HFFc6 (cell line): ENCODE measurements at places on chromosomes 3 and 15.
A peak's percentile ranks its signal among the peaks of the same experiment; 100 is the strongest.

GRCh38 chr3:124174476-124174875, 182.6 kb upstream of the ROPN1 start:
- peaks cover 16% of the 10 kb centered on the region for H3K27me3 ChIP-seq
- no peak overlapping the region for H3K27ac ChIP-seq
- DNase-seq: no peak
- no peak overlapping the region for H3K4me3 ChIP-seq
- H3K4me1 ChIP-seq: no peaks in the 10 kb centered on the region
- H3K36me3 ChIP-seq: no peaks in the 10 kb centered on the region

- peaks cover 25% of the 10 kb centered on the region for H3K4me1 ChIP-seq
- no peak overlapping the region for H3K4me3 ChIP-seq
- no peaks in the 10 kb centered on the region; the same call in 1 of the 2 replicates for H3K27me3 ChIP-seq
- DNase-seq: no peak
- H3K36me3 ChIP-seq: peaks cover 11% of the 10 kb centered on the region
- no peak overlapping the region for H3K27ac ChIP-seq
Observed at GRCh38 chr3:195249858-195250464, 21.0 kb downstream of the XXYLT1 start.

DNA sequence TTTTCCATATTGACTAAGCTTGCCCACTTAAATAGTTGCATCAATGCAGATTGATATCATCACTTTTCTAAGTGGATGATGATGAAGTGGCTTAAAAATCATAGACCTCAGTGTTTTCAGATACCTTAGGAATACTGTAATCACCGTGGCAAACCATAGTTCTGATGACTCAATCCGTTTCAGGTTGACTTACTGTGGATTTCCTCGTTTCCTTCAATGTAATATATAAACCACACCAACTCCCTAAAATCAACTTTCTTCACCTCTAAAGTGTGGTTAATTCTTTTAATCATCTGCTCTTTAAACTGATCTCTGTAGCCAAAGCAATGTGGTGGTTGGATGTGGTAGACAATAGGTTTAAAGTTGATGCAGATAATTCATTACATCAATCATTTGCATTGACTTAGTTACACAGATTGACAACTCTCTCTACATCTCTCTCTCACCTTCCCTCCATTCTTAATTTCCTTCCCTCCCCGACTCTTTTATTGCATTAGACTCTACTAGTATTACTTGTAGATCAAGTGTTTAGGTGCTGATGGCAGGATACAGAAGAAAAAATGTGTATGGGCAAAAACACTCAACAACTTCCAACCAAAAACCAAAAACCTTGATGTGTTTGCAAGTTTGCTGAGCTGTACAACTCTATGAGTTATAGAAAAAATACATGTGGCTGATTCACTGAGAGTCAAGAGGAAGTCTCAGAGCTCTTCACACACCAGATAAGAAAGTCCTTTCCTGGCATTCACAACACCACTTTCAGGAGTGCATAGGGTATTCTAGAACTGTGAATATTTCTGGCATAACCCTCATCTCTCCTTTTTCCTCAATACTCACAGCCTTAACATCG, 243.5 kb downstream of the NFKBIZ start:
- peaks cover 68% of the 10 kb centered on the region for H3K4me1 ChIP-seq
- H3K27ac ChIP-seq: peak overlapping the region; percentile 76
- peak overlapping the region; percentile 7 for H3K4me3 ChIP-seq

GRCh38 chr3:112640276-112640929, 540 bp downstream of the CCDC80 start:
- DNase-seq: peak; percentile 92
- peaks cover 15% of the 10 kb centered on the region; the same call in 1 of the 2 replicates for H3K36me3 ChIP-seq
- H3K4me3 ChIP-seq: no peak overlapping the region
- H3K27me3 ChIP-seq: no peaks in the 10 kb centered on the region; the same call in 1 of the 2 replicates
- no peaks in the 10 kb centered on the region; the same call in 1 of the 2 replicates for H3K4me1 ChIP-seq
- H3K27ac ChIP-seq: no peak overlapping the region

DNA sequence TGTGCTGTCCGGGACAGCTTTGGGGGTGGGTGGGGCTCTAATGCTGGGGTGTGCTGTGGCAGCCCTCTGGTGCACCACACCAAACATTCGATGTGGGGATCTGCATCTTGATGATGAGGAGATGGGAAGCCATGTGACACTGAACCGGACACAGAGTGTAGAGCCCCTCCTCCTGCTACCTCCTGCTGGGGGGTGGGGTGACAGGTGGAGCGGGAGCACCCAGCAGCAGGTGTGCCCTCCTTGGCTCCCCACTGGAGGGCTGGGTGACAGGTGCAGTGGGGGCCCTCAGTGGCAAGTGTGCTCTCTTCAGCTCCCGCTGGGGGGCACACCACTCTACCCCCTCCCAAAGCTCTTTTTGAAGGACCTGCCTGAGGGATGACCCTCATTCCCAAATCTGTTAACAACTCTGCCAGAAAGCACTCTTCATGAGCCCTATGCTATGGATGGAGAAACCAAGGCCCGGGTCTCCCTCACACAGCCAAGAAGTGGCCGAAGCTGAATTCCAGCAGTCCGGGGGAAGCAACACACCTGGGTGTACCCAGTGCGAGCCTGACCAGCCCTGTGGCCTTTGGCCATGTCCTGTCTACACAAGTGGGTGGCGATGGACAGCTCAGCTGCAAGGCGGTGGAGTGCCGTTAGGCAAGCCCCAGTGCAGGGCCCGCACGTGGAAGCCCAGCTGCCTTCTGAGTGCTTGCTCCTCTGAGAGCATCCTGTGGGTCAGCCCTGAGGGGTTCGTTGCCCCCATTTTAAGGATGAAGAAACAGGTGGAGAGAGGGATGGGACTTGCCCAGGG, 609 bp upstream of the UROC1 start:
- H3K4me3 ChIP-seq: no peak overlapping the region
- peaks cover 19% of the 10 kb centered on the region for H3K27me3 ChIP-seq
- no peaks in the 10 kb centered on the region for H3K36me3 ChIP-seq

DNA sequence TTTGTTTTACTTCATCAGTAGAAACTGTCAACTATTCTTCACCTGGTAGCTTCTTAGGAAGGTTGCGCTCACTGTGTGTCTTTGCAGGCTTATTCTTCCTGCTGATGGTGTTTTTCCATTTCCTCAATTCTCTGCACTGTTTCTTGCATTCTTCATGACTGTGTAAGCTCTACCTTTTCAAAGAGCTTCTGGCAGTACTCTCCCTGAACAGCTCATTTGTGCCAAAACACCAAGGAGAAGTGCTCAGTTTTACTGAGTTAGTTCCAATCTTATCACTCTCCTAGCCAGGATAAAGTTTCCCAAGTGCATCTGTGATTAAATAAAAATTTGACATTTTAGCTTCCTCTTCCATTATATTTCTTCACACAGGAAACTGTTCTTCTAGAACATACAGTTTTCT, 339.8 kb downstream of the EPHA3 start:
- no peak overlapping the region for H3K27ac ChIP-seq
- DNase-seq: no peak
- H3K4me1 ChIP-seq: no peaks in the 10 kb centered on the region
- no peaks in the 10 kb centered on the region for H3K36me3 ChIP-seq
- no peaks in the 10 kb centered on the region for H3K27me3 ChIP-seq

- DNase-seq: no peak
- no peaks in the 10 kb centered on the region for H3K4me1 ChIP-seq
- no peak within 1 kb of the TSS for H3K4me3 ChIP-seq
- no peaks in the 10 kb centered on the region for H3K36me3 ChIP-seq
- H3K27me3 ChIP-seq: peaks cover 5% of the 10 kb centered on the region; the same call in 1 of the 2 replicates
Observed at GRCh38 chr3:122055215-122055614, at the start of gene CD86. CD86 (plus strand) TSS chr3:122055362; CDS start chr3:122055490, 128 bp downstream.

GRCh38 chr3:103512595-103512994, 1077.8 kb downstream of the ZPLD1 start:
- no peak overlapping the region for H3K27ac ChIP-seq
- H3K36me3 ChIP-seq: no peaks in the 10 kb centered on the region
- DNase-seq: no peak
- no peaks in the 10 kb centered on the region for H3K4me1 ChIP-seq

- no peaks in the 10 kb centered on the region for H3K27me3 ChIP-seq
- H3K4me3 ChIP-seq: no peak overlapping the region
- no peaks in the 10 kb centered on the region for H3K36me3 ChIP-seq
- no peak overlapping the region for H3K27ac ChIP-seq
Observed at GRCh38 chr3:97636465-97636864, 128.1 kb upstream of the ARL6 start.

GRCh38 chr3:63228677-63229076, 49.4 kb upstream of the SYNPR start:
- H3K36me3 ChIP-seq: no peaks in the 10 kb centered on the region
- DNase-seq: peak; percentile 45
- peak overlapping the region; percentile 24; the same call in 1 of the 2 replicates for H3K4me3 ChIP-seq
- peaks cover 6% of the 10 kb centered on the region; the same call in 1 of the 2 replicates for H3K4me1 ChIP-seq
- no peak overlapping the region for H3K27ac ChIP-seq

GRCh38 chr15:68445351-68445750, 13.4 kb upstream of the ITGA11 start:
- H3K36me3 ChIP-seq: no peaks in the 10 kb centered on the region
- DNase-seq: no peak
- H3K27me3 ChIP-seq: peaks cover 48% of the 10 kb centered on the region
- no peak overlapping the region for H3K4me3 ChIP-seq

DNA sequence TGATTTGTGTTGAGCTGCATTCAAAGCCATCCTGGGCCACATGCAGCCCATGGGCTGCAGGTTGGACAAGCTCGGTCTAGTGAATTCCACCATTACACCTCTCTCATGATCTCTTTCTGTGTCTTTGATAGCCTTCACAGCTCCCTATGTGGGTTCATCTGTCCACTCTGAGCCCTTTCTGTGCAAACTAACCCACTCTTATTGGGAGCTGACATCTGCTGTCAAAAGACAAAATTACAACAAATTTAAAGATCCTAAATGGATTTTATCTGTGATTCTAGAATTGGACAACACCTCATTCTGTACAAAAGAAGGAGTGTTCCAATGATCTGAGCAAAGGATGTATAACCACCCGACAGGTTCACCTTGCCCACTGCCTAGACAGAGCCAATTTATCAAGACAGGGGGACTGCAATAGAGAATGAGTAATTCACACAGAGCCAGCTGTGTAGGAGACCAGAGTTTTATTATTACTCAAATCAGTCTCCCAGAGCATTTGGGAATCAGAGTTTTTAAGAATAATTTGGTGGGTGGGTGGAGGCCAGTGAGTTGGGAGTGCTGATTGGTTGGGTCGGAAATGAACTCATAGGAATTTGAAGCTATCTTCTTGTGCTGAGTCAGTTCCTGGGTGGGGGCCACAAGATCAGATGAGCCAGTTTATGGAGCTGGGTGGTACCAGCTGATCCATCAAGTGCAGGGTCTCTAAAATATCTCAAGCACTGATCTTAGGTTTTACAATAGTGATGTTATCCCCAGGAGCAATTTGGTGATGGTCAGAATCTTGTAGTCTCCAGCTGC, 2.6 kb upstream of the XYLB start:
- DNase-seq: no peak
- H3K36me3 ChIP-seq: no peaks in the 10 kb centered on the region
- H3K27me3 ChIP-seq: peaks cover 11% of the 10 kb centered on the region
- H3K4me1 ChIP-seq: peaks cover 20% of the 10 kb centered on the region
- no peak overlapping the region for H3K27ac ChIP-seq

DNA sequence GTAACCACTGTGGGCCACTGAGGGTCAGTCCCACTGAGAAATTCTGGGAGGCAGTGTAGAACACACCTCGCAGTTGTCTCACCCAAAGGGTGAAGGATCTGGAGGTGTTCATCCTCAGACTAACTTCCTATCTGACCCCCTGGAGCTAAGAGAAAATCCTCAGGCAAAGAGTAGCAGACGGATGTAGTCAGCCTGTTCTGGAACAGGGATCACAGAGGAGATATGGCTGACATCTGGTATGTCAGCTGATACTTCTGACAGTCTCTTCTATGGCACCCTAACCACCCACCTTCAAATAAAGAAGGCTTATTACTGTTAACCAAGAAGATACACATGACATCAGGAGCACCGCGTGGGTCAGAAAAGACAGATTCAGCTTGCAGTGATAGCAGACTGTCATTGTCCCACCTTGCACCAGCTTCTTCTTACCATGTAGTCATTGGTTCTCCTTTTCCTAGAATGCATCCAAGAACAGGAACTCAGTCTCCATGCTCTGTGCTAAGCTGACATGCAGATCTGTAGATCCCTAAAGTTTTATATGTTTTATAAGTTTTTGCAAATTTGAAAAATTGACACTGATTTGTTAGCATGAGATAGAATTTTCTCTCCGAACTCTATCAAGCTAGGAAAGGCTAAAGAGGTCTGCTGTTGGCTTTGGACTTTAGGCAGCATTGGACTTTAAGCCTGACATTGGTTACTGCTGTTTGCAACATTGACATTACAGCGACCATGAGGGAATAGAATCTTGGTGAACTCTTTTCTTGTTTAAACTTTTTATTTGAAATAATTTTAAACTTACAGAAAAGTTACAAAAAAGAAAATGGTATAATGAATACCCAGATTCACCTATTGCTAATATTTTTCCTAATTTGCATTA, 60.4 kb downstream of the KBTBD12 start:
- H3K4me1 ChIP-seq: peaks cover 20% of the 10 kb centered on the region
- H3K27ac ChIP-seq: no peak overlapping the region
- H3K27me3 ChIP-seq: peaks cover 25% of the 10 kb centered on the region
- no peak overlapping the region for H3K4me3 ChIP-seq

- no peak overlapping the region for H3K4me3 ChIP-seq
- H3K4me1 ChIP-seq: no peaks in the 10 kb centered on the region
- DNase-seq: no peak
- H3K27me3 ChIP-seq: no peaks in the 10 kb centered on the region
- peaks cover 5% of the 10 kb centered on the region for H3K36me3 ChIP-seq
Observed at GRCh38 chr3:57862894-57863293, 106.8 kb downstream of the SLMAP start.

GRCh38 chr15:72599855-72600464, 54.5 kb upstream of the GOLGA6B start:
- peaks cover 4% of the 10 kb centered on the region; the same call in 1 of the 2 replicates for H3K4me1 ChIP-seq
- DNase-seq: peak; percentile 55
- no peak overlapping the region for H3K4me3 ChIP-seq
- no peaks in the 10 kb centered on the region for H3K36me3 ChIP-seq

GRCh38 chr3:26718315-26718714, 95.7 kb downstream of the LRRC3B start:
- no peaks in the 10 kb centered on the region for H3K4me1 ChIP-seq
- H3K36me3 ChIP-seq: no peaks in the 10 kb centered on the region
- H3K27ac ChIP-seq: no peak overlapping the region
- H3K27me3 ChIP-seq: 0 out of 2 replicates have a peak, but pooled peaks cover 1% of the 10 kb centered on the region
- H3K4me3 ChIP-seq: no peak overlapping the region

DNA sequence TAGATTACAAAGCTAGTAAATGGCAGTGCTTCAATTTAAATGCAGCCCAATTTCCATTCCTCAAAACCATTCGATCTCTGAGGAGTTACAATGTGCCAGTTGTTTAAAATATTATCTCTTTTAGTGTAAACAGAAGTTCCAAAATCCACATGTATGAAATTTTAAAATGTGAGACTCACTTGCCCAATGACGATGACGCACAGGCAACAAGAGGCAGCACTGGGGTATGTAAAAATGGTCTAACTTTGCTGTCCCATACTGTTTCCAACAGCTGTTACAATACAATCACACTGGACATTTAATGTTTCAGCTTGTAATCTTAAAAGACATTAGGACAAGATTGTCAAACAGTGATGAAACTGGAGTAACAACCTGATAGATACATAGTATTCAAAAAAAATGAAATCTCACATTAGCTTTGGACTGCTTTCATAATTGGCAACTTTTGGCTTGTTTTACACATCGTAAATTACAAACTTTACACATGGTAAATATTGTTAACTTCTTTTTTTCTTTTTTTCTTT, 12.2 kb downstream of the SLTM start:
- H3K27ac ChIP-seq: peak overlapping the region; percentile 46
- peaks cover 36% of the 10 kb centered on the region for H3K4me1 ChIP-seq
- no peak overlapping the region for H3K4me3 ChIP-seq
- no peaks in the 10 kb centered on the region for H3K27me3 ChIP-seq
